Stimulated activated CD8-positive, alpha-beta memory T cell treated with anti-CD3 and anti-CD28 coated beads, Interleukin-4, amount 100 ng/mL, for 1 hour (primary cell): ENCODE measurements at places on chromosomes 3 and 15.

- no peak for DNase-seq
Observed at GRCh38 chr15:37134699-37135131, 34.4 kb upstream of the MEIS2 start.

DNA sequence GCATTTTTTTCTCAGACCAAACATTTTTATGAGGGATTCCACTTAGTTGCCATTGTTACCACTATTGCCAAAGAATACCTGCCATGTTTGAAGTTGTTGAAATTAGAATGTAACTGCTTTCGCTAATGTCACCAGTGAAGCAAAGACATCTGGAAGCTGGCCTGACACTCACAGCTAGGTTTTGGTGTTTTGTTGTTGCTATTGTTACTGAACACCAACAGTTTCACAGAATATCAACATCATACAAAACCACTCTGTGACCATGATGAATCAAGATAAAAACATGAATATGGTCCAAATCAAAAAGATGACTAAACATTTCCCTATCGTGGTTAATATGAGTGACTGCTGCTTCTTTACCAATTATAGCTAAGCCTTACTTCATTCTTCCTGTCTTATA is 6.9 kb upstream of the CFAP20DC start:
- DNase-seq = no peak

DNA sequence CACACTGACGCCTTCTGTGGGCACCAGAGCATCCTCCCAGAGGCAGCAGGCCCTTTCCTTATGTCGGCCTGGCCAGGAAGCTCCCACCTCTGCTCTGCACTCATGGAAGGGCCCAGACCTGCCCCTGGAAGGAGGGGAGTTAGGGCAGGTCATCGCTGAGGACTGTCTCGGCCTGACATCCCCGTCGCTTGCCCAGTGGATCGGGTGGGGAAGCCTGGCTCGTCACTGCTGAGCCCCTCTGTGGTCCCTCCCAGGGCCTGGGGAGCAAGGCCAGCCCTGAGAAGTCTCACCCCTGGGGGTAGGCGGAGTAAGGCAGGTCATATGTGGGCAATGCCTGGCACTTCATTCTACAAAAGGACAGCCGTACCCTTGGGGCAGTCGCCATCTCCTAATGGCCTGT is 62.8 kb upstream of the SNRPA1 start:
- DNase-seq = no peak

- no peak for DNase-seq
Observed at GRCh38 chr15:96737408-96737807, 406.9 kb downstream of the NR2F2 start.

GRCh38 chr3:28951772-28952556 is 328.9 kb upstream of the RBMS3 start:
- no peak for DNase-seq

GRCh38 chr15:61946778-61947177 is 113.5 kb downstream of the VPS13C start:
- DNase-seq = no peak

DNA sequence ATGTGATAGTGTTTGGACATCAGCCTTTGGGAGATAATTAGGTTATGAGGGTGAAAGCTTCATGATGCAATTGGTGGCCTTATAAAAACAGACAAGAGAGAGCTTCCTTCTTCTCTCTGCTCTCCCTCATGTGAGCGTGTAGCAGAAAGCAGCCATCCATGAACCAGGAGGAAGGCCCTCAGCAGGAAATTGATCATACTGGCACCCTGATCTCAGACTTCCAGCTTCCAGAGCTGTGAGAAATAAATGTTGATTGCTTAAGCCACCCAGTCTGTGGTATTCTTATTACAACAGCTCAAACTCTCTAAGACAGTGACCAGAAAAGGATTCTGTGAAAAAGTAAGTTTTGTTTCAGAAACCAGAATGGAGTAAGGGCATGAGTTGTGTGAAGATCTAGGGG is 13.3 kb downstream of the STAC start:
- DNase-seq = no peak

GRCh38 chr15:85772668-85773067 is 22.1 kb downstream of the KLHL25 start:
- no peak for DNase-seq

- no peak for DNase-seq
Observed at GRCh38 chr15:94272251-94272898, 41.0 kb downstream of the MCTP2 start.

GRCh38 chr3:141542202-141542969 is 55.6 kb downstream of the RASA2 start:
- DNase-seq = no peak

DNA sequence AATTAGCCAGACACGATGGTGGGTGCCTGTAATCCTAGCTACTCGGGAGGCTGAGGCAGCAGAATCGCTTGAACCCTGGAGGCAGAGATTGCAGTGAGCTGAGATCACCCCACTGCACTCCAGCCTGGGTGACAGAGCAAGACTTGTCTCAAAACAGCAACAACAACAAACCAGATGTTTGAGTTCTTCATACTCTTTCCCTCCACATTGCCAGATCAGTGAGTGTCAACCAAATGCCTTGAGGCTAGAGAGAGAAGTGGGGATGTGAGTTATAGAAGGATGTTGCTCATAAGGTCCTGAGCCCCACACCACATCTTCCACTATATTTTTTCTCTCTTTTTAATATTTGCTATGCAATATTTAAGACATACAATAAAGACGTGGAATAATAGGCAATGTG is 19.8 kb downstream of the MAPKBP1 start:
- no peak for DNase-seq

DNA sequence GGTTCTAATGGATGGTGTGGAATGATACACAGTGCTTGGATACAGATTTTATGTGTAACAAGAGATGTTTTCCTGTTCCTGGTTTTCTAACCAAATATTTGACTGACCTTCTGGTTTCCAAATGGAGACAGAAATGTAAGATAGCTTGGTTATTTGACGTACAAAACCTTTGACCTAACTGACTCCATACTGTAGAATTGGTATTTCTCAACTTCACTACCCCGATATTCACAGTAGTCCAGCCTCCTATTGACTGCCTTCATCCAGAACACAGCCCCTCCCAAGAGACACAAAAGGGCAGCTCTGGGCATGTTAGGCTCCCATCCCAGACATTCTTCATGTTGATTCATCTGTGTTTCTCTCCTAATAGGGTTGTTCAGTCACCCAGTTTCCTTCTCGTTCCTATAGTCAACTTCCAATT is 33.4 kb downstream of the MYO1E start:
- no peak for DNase-seq

DNA sequence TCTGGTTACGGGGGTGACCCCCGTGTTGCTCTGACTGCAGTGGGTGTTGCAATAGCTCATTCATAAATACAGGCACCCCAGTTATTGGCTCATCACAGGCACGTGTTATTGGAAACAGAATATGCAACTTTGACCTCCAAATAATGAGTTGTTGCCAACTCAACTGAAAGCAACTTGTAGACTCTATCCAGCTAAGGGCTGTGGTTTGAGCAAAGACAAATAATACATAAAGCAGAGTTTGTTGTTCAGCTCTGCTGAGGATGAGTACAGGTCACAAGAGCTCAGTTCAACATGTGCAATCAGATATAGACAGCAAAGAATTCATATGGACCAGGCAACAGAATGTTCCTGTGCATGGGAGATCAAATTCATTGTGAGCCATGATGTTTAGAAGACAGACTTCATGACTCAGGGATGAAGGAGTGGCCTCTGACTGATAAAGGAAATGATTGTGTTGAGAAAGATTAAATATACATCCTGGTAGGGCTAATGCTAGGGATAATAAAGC is 87.6 kb upstream of the LRIG1 start:
- no peak for DNase-seq

GRCh38 chr15:43516801-43517353 is 531 bp upstream of the MAP1A start:
- DNase-seq = no peak

- no peak for DNase-seq
Observed at GRCh38 chr15:70319466-70319865, 221.7 kb upstream of the TLE3 start.

DNA sequence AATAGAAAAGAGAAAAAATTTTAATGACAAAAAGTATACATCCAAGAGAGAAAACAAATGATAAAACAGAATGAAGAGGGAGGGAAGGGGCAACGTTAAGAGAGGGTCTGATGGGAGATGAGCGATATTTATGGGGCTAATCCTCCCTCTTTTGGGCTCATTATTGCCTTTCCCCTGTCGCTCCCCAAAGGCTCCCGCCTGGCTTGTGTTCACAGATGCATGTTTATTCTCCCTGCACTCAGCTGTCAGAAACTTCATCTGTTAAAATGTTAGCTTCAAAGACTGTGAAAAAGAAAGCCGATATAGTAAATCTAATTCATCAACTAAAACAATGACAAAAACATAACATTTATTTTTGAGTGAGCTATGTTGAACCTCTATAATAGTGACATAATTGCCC is 74.3 kb downstream of the GABRB3 start:
- DNase-seq = no peak

- no peak for DNase-seq
Observed at GRCh38 chr15:90031231-90031791, 30.2 kb downstream of the ZNF710 start.

DNA sequence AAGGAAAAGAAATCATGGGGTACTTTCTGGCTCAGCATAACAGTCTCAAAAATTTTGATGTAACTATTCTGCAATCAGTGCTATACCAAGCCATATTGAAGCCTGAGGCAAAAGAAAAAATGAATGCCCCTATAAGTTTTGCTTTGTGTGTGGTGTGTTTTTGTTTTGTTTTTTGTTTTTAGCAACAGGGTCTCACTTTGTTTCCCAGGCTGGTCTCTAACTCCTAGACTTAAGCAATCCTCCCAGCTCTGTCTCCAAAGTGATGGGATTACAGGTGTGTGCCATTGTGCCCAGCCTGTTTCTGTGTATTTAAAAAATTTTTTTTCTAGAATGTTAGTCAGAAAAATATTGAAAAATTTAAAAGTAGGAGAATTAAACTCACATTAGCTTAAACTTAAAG is 93.2 kb downstream of the ZNF280D start:
- DNase-seq = no peak

DNA sequence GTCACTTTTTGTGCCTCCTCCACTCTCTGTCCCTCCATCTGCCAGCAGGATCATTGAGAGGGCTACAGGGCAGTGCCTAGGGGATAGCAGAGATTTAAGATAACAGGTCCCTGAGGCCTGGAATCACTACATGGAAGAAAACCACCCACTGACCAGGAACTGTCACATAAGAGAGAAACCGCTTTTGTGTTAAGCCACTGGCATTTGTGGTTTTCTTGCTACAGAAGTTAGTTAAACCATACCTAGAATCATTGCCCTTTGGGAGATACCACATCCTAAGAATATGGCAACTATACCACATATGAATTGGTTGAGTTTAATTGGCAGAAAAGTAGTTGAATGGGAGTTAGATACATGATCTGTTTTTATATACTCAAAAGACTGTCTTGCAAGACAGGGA is 112.8 kb upstream of the LPP start:
- no peak for DNase-seq
